Right atrium auricular region (tissue), 2 donors: ENCODE measurements at places on chromosomes 6 and 20. TPM values are rescaled to one million over a fixed set of nuclear protein-coding genes. Genes with fewer than 3 reads are reported as not detected.

DNA sequence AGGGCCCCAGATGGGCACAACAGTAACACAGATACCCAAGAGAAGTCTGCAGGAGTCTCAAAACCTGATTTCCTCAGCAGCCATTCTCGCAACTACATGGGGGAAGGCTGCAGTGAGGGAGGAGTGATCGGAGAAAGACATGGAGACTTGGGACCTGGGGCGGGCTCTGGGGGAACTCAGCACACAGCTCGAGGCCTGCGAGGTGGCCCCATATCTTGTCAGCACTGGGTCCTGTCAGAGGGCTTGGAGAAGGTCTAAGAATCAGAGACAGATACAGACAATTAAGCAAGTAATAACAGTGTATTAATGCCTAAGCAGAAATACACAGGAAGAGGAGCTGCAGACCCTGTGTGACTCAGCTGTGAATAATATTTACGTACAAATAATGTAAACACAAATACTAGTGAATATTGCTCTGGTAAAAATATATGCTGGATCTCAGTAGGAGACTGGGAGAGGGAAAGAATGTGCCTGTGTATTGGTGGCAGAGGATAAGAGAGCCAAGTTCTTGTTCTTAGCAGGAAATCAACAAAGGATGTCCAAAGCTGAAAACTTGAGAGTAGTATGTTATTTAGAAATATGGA lies 336.2 kb downstream of the ZFAND3 start:
- H3K36me3 ChIP-seq, result peaks cover 6% of the 10 kb centered on the region
- H3K27ac ChIP-seq, result no peak overlapping the region
- peaks cover 11% of the 10 kb centered on the region for H3K4me1 ChIP-seq
- no peaks in the 10 kb centered on the region for H3K27me3 ChIP-seq

DNA sequence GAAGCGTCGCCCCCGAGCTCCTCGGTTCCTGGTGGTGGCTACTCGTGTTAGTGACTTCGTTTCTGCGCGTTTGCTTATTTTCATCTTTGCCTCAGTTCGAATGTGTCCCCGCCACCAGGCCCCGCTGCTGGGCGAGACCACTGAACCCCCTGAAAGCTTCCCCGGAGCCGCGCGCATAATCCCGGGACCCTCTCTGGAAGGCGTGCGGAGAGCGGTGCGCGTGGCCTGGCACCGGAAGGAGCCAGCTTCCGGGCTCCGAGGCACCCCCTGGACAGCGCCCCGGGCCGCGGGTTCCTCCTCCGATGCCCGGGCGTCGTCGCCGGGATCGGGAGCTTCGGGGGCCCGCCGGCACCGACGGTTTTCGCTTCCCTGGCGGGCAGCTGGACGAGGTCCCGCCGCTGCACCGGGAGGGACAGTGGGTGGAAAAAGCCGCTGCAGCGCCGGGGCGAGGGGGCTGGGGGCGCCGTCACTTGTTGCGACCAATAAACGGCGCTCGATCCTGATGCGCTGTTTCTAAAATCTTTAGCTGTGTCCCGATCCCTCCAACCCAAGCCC lies 643 bp upstream of the SLC35D3 start:
- peak overlapping the region; percentile 52 for H3K4me3 ChIP-seq
- DNase-seq, result no peak
- peaks cover 31% of the 10 kb centered on the region for H3K4me1 ChIP-seq
- peaks cover 32% of the 10 kb centered on the region for H3K27me3 ChIP-seq
- no peaks in the 10 kb centered on the region for H3K36me3 ChIP-seq
- no peak overlapping the region for H3K27ac ChIP-seq

GRCh38 chr20:49405062-49405683 lies 77.3 kb downstream of the KCNB1 start:
- DNase-seq, result no peak
- H3K4me1 ChIP-seq, result no peaks in the 10 kb centered on the region
- no peak overlapping the region for H3K4me3 ChIP-seq

DNA sequence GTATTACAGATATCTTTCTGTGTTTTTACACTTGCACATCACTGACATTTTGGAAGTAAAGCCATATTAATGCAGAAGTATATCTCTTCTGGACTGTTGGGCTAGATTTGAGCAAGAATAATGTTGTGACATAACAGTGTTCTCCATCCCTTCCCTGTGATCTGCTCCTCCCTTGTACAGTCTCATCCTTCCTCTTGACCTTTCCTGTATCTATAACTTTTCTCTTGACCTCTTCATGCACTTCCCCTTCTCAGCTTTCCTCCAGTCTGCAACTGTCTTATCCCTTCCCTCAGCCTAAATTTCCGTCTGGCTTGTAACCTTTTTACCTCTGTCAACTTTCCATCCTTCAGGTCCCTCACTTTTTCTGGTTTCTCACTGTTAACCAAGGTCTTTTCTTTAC lies 29.8 kb downstream of the NCOA3 start:
- H3K36me3 ChIP-seq, result peaks cover 3% of the 10 kb centered on the region
- H3K4me3 ChIP-seq, result no peak overlapping the region
- no peaks in the 10 kb centered on the region for H3K4me1 ChIP-seq
- H3K27ac ChIP-seq, result no peak overlapping the region
- H3K27me3 ChIP-seq, result no peaks in the 10 kb centered on the region

DNA sequence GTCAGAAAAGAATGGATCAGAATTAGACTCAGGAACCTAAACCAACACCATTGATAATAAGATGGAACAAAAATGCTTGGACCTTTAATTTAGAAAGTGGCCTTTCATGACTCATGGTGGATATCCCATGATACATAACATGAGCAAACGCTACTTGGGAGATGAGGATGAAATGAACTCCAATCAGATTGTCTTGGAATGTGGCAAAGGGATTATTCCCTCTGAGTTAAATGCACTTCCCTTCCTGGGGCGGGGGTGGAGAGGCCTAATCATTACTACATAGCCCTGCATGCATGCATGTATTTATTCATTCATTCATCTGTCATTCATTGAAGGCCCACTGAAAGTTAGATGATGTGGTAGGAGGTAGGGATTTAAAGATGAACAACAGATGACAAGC lies 174.0 kb downstream of the AIG1 start:
- H3K4me1 ChIP-seq, result no peaks in the 10 kb centered on the region
- no peaks in the 10 kb centered on the region for H3K27me3 ChIP-seq
- no peak for DNase-seq
- H3K36me3 ChIP-seq, result no peaks in the 10 kb centered on the region
- H3K4me3 ChIP-seq, result no peak overlapping the region

GRCh38 chr20:6660441-6660840 lies 107.0 kb upstream of the BMP2 start:
- DNase-seq, result no peak
- H3K4me3 ChIP-seq, result no peak overlapping the region
- no peaks in the 10 kb centered on the region for H3K27me3 ChIP-seq
- no peaks in the 10 kb centered on the region for H3K36me3 ChIP-seq
- H3K27ac ChIP-seq, result no peak overlapping the region

DNA sequence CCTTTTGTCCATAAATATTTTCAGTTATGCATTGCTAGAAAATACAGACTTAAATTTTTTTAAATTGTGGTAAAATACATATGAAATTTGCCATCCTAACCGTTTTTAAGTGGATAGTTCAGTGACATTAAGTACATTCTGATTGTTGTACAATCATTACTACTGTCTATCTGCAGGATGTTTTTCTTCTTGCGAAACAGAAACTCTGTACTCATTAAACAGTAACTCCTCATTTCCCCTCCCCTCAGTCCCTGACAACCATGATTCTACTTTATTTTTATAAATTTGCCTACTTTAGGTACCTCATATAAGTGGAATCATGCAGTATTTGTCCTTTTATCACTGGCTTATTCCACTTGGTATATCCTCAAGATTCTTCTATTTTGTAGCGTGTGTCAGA lies 21.3 kb downstream of the TAF11 start:
- H3K4me1 ChIP-seq, result peaks cover 20% of the 10 kb centered on the region
- no peaks in the 10 kb centered on the region for H3K27me3 ChIP-seq
- H3K4me3 ChIP-seq, result no peak overlapping the region
- peaks cover 27% of the 10 kb centered on the region for H3K36me3 ChIP-seq
- peak overlapping the region; percentile 83 for H3K27ac ChIP-seq

- H3K4me1 ChIP-seq, result peaks cover 12% of the 10 kb centered on the region
- DNase-seq, result no peak
- no peaks in the 10 kb centered on the region for H3K27me3 ChIP-seq
Measured at GRCh38 chr6:35512006-35512405, 690 bp downstream of the TULP1 start.

DNA sequence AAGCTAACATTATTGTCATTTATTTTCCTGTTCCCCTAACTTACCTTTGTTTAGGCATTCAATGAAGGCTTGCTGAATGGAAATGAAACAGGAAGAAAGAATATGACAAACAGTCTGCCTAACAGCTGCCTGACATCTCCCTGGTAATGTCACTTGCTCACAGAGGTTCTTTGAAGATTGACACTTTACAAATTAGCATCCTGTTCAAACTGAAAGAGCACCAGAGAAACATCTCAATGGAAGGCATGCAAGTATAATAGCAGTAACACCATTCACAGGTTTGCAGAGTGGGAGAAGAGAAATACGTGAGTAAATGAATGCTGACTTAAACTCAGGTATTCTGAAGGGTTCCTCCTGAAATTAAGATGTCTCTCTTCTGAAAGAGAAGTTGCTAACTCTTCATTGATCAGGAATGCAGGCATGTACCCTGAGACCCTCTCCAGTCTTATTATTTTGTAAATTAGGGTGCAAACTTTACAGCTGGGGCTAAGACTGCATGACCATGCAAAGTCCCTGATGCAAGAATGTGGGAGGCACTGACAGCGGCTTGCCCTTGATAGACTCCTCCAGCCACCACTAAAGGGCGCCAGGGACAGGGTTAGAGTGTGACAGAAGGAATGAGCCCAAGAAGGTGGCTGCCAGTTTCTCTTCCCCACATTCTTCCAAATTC lies 1.3 kb upstream of the SMLR1 start:
- H3K36me3 ChIP-seq, result no peaks in the 10 kb centered on the region
- no peaks in the 10 kb centered on the region for H3K4me1 ChIP-seq
- DNase-seq, result no peak
- no peak overlapping the region for H3K27ac ChIP-seq

- no peak for DNase-seq
- H3K4me1 ChIP-seq, result no peaks in the 10 kb centered on the region
- H3K27me3 ChIP-seq, result no peaks in the 10 kb centered on the region
- H3K36me3 ChIP-seq, result no peaks in the 10 kb centered on the region
Measured at GRCh38 chr6:117025310-117025709, 148.3 kb downstream of the RFX6 start.

- no peak overlapping the region for H3K27ac ChIP-seq
- no peak for DNase-seq
- H3K36me3 ChIP-seq, result no peaks in the 10 kb centered on the region
- peaks cover 59% of the 10 kb centered on the region for H3K4me1 ChIP-seq
- no peaks in the 10 kb centered on the region for H3K27me3 ChIP-seq
Measured at GRCh38 chr6:111771629-111772028, 101.6 kb downstream of the FYN start.

DNA sequence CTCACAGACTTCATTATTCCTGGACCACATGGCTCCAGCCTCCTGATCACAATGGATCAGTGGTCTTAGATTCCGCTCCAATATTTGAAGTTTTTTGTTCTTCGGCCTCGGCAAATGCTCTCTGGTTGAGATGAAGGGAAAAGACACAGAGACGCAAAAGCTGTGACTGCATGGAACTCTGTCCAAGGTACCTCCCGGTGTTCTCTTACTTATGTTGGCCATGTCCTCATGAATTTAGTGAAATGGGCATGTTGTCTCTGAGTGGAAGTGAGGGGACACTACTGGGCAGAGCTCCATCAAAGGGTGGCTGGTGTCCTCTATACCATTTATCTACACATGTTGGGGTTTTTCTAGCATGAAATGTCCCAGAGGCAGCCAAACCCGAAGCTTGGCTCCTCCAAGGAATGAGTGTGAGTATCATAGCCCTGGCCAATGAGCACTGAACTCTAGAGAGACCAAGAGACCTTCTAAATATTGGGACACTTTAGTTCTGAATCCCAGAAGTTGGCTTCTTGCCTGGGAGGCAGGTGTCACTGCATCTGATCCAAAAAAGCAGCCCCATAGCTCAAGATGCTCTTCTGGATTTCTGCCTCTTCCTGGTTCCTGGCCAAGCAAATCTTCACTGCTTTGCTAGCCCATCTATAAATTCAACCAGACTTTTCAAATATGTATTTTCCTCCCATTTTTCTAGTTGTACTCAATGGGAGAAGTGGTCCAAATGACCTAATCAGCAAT lies 34.1 kb downstream of the HLA-G start:
- DNase-seq, result no peak
- no peak overlapping the region for H3K27ac ChIP-seq
- H3K4me1 ChIP-seq, result no peaks in the 10 kb centered on the region
- peaks cover 3% of the 10 kb centered on the region for H3K27me3 ChIP-seq
- H3K4me3 ChIP-seq, result no peak overlapping the region
- no peaks in the 10 kb centered on the region for H3K36me3 ChIP-seq

- no peak overlapping the region for H3K27ac ChIP-seq
- H3K27me3 ChIP-seq, result no peaks in the 10 kb centered on the region
- H3K4me3 ChIP-seq, result no peak overlapping the region
- no peak for DNase-seq
Measured at GRCh38 chr6:7684076-7684475, 41.8 kb upstream of the BMP6 start.

DNA sequence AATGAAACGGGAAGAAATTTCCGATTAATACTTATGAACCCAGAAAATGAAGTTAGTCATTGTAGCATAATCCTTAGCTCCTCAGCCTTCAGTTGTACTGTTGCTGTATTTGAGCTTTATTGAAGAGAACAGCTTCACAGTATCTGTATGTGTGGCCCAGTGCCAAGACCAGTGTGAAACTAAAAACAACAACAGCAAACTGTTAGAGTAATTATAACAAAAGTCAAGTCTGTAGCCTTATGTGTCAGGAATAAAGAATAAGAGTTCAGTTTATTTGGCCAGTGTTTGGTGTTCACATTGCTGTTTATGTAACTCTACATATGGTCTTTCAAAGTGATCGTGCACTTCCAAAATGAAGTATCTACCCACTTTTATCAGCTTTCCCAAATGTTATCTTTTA lies 70.9 kb downstream of the ARID1B start:
- no peaks in the 10 kb centered on the region for H3K27me3 ChIP-seq
- DNase-seq, result no peak
- H3K4me3 ChIP-seq, result no peak overlapping the region
- H3K36me3 ChIP-seq, result no peaks in the 10 kb centered on the region
- peak overlapping the region; percentile 59 for H3K27ac ChIP-seq

GRCh38 chr20:61316346-61316745 lies 64.3 kb downstream of the CDH4 start:
- no peaks in the 10 kb centered on the region for H3K36me3 ChIP-seq
- no peak for DNase-seq
- H3K27ac ChIP-seq, result no peak overlapping the region
- no peaks in the 10 kb centered on the region for H3K4me1 ChIP-seq

Gene TRIM15
- total RNA-seq, result not detected

Gene FOXQ1
- total RNA-seq, result not detected

Gene PTPRT
- total RNA-seq, result 0.11 TPM

Gene GTF3C6
- 78.1 TPM for total RNA-seq

Gene OR2B6
- total RNA-seq, result not detected

Gene TNF
- not detected for total RNA-seq

Gene TSPO2
- total RNA-seq, result not detected
